Stimulated activated CD8-positive, alpha-beta memory T cell treated with anti-CD3 and anti-CD28 coated beads, Interleukin-4, amount 100 ng/mL, for 1 hour (primary cell): ENCODE measurements at places on chromosomes 5 and 9.

DNA sequence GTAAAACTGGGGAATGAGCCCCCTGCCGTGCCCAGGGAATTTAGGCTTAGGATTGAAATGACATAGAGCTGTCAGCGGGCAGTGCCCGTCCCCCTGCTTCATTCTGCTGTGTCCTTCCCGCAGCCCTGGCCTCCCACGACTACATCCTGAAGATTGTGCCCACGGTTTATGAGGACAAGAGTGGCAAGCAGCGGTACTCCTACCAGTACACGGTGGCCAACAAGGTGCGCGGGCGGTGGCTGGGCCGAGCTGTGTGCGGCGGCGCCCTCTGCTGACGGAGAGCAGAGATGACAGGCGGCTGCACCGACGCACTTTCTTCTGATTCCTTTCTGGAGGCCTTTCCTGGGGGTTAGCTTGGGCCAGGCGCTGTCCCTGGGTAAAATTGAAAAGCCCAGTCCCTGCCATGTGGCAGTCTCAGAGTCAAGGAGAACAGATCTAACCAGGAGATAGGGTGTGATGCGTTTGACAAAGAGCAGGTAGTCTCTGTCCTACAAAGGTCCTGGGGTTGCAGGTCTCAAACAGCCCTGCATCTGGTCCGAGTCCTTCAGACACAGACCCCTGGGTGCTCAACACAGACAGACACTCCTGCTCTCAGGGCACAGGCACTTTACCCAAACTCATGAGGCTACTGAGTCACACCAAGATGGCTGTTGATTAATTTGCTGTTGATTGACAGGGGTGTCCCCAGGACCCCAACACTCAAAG lies 26.8 kb upstream of the RPL26L1 start:
- DNase-seq: peak; percentile 44

DNA sequence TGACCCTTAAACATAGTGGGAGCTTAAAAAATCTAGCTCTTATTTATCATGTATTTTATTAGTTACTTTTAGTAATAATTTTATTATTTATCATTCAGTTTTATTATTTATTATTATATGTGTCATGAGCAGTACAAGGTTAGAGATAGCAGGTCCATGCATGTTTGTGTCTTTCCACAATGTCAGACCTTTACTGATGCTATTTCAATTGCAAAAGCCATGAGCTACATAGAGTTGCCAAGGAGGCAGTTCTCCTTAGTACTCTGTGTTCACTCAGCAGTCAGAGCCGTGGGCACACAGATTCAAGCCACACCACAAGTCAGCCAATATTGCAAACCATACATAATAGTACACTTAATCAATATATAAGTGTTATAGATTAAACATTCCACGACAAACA lies 157.9 kb upstream of the NTRK2 start:
- no peak for DNase-seq

- DNase-seq: no peak
Measured at GRCh38 chr5:52840277-52841050, 52.7 kb downstream of the ITGA1 start.

GRCh38 chr5:59275170-59275509 lies 618.4 kb downstream of the PDE4D start:
- DNase-seq: no peak

GRCh38 chr9:110918316-110919049 lies 119.8 kb downstream of the LPAR1 start:
- no peak for DNase-seq

GRCh38 chr9:110936719-110937452 lies 101.4 kb downstream of the LPAR1 start:
- DNase-seq: no peak

DNA sequence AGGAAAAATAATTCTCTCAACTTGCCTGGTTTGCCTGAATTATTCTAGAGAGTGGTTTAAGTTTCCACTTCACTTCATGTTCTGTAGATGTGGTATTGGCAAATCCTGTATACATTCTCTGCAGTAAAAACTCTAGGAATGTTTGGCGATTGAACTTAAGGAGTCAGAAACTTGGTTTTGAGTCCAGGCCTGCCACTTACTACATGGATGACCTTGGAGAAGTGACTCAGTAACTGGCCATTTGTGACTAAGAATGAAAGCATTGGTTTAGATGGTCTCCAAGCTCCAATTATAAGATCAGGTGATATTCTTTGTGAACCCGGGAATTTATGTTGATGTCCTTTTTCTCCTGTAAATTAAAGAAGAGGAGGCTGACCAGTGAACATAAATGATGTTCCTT lies 233.8 kb downstream of the GAS1 start:
- no peak for DNase-seq

- no peak for DNase-seq
Measured at GRCh38 chr5:140382866-140383265, 18.8 kb upstream of the ANKHD1 start.

GRCh38 chr9:111916234-111916645 lies 19.6 kb downstream of the UGCG start:
- DNase-seq: no peak

DNA sequence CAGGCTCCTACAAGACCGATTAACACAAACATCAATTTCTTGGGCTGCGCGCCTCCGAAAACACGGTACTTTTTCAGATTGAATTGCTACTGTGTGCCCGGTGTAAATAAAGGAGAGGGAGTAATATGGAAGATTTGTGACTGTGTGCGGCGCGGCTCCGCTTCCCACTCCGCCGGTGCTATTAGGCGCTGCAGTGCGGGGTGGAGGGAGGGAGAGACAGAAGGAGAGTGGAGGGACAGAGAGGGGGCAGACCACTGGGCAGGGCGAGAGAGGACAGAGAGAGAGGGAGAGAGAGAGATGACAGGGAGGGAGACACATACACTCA lies 24.7 kb upstream of the RNU6ATAC start:
- no peak for DNase-seq

DNA sequence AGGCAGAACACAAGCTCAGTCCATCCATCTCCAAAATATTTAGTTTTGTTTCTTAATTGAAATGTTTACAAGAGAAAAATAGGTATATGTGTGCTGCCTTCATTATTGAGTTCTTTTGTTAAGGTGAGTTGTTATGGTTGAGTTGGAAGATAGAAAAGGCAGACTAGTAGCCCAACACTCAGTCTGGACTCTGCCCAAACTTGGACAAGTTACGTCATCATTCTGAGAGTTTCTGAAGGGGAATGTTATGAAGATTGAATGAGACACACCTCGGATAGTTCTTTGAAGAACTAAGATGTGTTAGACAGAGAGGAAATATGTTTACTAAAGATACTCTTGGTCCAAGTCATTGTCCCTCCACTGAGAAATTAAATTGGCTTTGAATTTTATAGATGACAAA lies 245.5 kb downstream of the KCTD16 start:
- no peak for DNase-seq

- DNase-seq: no peak
Measured at GRCh38 chr5:16773991-16774390, 157.2 kb upstream of the RETREG1 start.

- no peak for DNase-seq
Measured at GRCh38 chr9:7223981-7224380, 466.2 kb downstream of the KDM4C start.

- no peak for DNase-seq
Measured at GRCh38 chr5:110414360-110414759, 312.1 kb downstream of the TMEM232 start.

- no peak for DNase-seq
Measured at GRCh38 chr5:163612358-163613149, 107.1 kb downstream of the MAT2B start.

DNA sequence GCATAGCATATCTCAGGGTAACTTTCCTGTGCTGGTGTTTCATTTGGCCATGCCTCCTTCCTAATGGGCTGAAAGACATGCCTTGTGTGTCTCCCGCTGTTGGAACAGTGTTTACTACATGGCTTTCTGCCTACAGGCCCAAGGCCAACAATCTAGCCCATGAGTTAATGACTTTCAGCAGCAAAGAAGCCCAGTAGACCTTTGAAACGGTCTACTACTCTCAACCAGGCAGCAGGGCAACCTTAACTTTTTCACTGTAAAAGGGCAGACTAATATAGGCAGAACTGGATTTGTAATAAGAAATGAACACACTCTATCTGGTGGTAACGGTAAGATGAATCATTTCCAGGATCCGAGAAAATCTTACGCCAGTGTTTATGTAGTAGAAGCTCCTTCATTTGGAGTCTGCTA lies 21.0 kb downstream of the C5orf15 start:
- DNase-seq: no peak

GRCh38 chr5:122727112-122727541 lies 47.8 kb upstream of the SNX2 start:
- DNase-seq: no peak

DNA sequence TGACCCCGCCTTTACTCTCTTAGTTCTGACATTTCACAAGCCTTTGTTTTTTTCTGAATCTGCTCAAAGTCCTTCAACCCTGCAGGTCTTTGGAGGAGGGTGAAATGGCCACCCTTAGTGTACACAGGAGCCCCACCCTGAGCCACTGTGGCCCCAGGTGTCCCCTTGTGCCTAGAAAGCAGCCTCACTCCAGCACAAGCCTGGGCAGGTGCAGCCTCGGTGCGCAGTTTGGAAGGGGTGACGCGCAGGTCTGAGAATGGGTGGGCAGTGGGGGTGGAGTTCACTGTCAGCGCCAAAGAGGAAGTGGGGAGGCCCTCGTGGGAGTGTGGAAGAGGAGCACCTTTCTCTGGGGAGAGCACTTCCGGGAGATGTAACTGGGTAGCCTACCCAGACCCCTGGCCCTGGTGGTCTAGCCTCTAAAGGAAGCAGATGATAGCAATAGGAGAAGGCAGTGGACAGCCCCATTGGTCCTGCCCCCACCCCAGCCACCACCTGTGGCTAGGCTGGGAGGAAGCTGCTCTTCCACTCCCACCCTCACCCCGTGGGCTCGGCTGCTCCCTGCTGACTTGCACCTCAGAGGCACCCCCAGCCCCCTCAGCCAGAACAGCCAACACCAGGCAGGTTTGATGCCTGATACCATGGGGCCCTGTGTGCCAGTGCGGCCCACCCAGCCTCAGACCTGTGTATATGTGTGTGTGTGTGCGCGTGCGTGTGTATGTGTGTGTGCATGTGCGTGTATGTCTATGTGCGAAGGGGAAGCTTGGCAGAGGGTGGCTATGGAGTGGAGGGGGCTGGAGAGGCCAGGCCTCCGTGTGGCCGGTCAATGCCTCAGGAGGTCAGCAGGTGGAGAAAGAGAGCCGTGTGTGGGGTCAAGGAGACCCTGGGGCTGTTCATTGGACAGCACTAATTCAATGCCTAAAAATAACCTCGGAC lies 16.8 kb upstream of the DAB2IP start:
- DNase-seq: no peak

- DNase-seq: no peak
Measured at GRCh38 chr5:96381526-96381925, 51.5 kb downstream of the PCSK1 start.

GRCh38 chr9:117265253-117265652 lies 149.6 kb downstream of the ASTN2 start:
- no peak for DNase-seq

- no peak for DNase-seq
Measured at GRCh38 chr9:109401990-109402318, 81.1 kb upstream of the EPB41L4B start.

- no peak for DNase-seq
Measured at GRCh38 chr9:96420468-96421219, 2.5 kb upstream of the ZNF367 start.

DNA sequence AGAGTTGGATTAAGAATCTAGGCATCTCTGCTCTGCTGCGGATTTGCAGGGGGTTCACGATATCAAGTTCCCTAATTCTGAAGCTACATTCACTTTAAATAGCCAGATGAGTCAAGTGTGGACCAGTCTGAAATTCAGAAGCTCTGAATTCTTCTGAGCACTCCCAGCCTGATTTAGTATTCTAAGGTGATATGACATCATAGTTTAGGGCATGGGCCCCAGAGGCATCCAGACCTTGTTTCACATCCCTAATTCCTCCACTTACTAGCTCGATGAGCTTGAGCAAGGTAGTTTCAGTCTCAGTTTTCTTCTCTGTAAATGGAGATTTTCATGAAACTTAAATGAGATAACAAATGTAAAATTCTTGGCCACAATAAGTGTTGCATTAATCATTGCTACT lies 65.2 kb downstream of the TMEM167A start:
- no peak for DNase-seq

DNA sequence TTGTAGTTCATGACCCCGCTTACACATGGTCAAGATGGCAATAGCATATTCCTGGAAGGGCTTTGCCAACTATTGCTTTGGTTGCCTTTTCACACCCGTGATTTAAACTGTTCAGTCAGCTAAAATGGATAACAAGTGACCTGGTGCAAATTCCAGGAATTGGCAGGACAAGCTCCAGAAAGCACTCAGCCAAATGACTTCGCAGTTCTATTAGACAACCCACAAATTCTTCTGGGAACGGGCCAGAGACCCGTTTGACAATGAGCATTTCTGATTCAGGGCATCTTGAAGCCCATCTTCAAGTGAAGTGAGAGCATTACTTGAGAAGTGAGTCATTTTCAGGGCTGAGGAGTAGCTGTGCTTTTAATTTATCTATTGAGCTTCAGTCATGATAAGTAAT lies 165.0 kb downstream of the DROSHA start:
- DNase-seq: no peak

DNA sequence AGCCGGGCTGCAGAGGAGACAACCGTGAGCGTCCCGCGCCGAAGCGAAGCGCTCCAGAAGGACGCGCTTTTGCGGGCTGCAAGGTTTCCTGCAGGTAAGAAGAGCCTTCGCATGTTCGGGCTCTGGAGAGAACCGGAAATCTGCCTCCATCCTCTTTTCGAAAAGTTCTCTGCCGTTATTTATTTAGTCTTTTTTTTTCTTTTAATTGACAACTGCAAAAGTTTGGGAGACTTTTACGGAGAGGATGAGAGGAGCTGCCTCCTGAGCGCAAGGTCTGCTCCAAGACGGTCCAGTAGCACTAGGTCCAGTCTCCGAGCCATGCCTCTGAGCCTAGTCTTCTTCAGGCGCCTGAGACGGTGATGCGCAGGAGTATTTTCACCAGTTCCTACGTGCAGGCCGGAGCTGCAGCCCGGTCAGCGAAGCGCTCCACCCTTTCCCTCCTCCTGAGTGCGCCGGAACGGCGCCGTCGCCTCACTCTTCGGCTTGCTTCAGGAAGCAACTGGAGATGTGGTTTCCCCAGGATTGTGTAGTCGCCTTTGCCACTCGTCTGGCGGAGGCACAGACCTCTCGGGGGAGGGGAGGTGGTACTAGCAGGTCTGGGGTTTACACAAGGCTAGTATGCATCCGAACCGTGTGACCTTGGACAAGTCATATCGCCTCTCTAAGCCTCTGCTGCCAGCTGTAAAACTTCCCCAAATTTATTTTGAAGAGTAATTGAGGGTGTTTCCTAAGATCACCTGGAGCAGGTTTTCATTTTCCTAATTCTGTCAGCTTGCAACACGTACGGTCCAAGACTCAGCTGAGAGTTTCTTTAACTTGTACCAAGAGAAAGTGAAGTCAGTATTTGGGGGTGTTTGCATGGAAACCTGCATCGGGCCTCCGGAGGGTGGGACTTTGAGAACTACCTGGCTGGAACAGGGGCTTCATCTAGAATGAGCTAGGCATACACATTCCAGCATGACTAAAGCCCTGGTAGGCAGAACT lies 4.5 kb downstream of the POU4F3 start:
- DNase-seq: no peak

DNA sequence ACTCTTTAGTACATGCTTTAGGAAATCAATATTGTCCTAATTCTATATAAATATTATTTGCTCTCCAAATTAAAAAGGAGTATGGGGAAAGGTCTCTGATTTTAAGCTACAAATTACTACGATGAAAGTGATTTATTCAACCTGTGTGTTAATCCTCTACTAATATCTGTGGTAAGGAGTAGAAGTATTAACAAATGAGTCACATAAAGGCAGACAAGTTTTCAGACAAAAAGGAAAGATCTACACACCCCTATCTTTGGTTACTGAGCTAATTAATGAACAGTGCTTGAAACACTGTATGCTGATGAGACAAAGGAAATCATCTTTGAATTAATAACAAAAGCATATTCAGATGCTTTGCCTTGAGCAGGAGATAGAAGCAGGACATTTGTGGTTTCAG lies 15.9 kb downstream of the LOX start:
- DNase-seq: no peak
